Activated CD8-positive, alpha-beta memory T cell treated with anti-CD3 and anti-CD28 coated beads for 4 hours (primary cell): ENCODE measurements at places on chromosomes 13 and 19.

DNA sequence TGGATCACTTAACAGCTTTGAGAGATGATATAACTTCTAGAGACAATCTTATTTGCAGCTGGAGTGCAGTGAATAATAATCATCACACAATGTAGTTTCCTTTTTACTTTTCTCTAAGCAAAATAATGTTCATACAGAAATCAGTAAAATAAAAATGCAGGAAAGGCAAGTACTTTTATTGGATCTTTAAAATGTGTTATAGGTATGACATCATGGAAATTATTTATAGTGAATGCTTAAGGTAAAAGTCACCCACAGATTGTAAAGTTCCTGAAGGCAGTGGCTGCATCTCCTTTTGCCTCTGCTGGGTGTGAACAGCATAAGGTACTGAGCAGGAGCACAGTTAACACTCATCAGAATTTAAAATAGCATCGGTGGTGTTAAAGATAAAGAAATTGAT lies 17.3 kb upstream of the IL17D start:
- no peak for DNase-seq

GRCh38 chr19:56314018-56314380 lies 640 bp downstream of the ZSCAN5A start:
- no peak for DNase-seq

- no peak for DNase-seq
Observed at GRCh38 chr13:26469602-26470001, 87.9 kb upstream of the WASF3 start.

- DNase-seq: no peak
Observed at GRCh38 chr19:33333642-33334041, 31.3 kb upstream of the CEBPA start.

- no peak for DNase-seq
Observed at GRCh38 chr13:36310417-36311108, 12.9 kb upstream of the CCDC169 start.

GRCh38 chr13:101308247-101309013 lies 107.9 kb downstream of the NALCN start:
- no peak for DNase-seq

- peak; percentile 18 for DNase-seq
Observed at GRCh38 chr19:47305309-47305751, 4.3 kb upstream of the C5AR1 start.

DNA sequence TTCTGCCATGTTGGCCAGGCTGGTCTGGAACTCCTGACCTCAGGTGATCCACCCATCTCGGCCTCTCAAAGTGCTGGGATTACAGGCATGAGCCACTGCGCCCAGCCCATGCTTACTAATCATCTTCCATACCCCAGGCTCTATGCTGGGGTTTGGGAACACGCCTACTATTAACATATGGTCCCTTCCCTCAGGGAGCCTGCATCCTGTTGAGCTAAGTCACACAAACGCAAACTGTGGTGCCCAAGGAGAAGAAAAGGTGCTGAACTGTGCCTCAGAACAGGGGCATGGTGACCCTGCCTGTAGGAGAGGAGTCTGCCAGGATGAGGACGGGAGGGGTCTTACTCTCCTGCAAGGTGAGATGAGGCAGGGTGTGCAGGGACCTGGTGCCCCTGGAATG lies 5.6 kb downstream of the MICOS13 start:
- no peak for DNase-seq

GRCh38 chr13:39682788-39683187 lies 27.3 kb downstream of the COG6 start:
- DNase-seq: no peak

GRCh38 chr19:11486661-11487503 lies 6.0 kb upstream of the ELAVL3 start:
- DNase-seq: no peak

GRCh38 chr13:41416276-41416675 lies 41.1 kb upstream of the RGCC start:
- DNase-seq: no peak

- no peak for DNase-seq
Observed at GRCh38 chr19:14089412-14089661, 1.2 kb downstream of the SAMD1 start.

DNA sequence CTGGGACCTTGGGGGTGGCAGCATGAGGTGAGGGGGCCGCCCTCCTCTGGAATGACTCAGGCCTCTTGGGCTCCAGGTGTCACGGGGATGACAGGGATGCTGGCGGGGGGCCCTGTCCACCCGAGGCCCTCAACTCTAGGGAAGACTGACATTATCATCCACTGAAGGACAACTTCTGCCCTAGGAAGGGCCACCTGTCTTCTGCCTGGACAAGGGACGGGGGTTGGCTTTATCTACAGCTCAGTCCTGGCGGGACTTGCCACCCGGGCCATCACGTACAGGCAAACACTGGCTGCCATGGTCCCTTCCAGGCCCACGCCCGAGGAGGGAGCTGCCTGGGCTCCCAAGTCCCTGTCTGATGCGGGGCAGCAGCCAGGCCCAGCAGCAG lies 130.7 kb downstream of the STK24 start:
- no peak for DNase-seq

DNA sequence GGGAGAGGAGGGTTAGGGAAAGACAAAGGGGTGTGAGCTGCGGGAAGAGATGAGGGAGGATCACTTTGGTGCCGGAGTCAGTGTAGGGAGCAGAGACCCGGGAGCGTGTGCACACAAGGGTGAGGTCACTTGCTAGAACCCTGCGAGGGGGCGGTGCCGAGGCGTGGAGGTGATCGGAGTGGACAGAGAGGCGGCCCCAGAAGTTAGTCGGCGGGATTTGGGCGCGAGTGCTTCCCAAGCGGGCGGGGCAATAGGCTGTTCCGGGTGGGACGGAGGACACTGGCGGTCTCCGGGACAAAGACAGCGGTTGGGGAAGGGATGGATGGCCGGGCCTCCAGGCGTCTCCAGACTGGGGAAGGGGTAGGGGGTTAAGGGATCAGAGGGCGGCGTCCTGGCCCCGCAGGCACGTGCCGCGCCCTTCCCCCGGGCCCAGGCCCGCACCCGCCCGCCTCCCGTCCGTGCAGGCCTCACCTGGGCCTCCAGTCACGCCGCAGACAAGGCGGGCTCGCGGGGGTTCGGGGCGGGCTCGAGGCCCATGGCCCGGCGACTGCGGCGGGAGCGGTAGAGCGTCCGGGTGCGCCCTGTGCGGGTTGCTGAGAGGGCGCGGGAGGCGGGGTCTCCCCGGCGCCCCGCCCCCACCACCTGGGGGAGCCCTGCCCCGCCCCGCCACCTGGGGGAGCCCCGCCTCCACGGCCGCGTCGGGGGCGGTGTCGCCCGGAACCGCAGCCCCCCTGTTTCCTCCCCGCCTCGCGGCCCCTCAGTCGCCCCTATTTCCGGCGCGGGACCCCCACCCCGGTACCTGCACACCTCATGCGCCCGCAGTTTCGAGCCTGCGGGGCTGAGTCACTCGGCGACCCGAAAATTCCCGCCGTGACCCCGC lies at the start of gene LPAR2:
LPAR2 (minus strand) TSS at position 600 of the 880 bp plus-strand sequence. CDS start 945 bp downstream, outside the sequence.
- DNase-seq: peak; percentile 60

DNA sequence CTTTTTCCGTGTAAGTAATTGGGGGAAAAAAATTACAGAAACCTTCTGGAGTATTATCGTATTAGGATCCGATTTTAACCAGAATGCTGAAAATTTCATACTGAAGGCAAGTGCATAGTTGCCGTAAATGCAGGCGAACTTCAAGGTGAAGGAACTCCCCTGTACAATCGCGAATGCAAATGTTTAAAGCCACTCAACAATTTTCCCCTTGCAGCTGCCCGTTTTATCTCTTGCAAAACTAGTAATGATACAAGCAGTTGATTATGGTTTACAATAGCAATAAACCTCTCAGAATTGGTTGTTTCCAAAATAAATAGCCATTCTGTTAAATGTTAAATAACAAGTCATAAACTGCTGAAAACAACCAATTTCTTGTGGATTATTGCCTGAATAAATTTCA lies 105.7 kb downstream of the DNAJC15 start:
- DNase-seq: no peak

- no peak for DNase-seq
Observed at GRCh38 chr13:24922387-24922744, 158.4 kb downstream of the RNF17 start.

DNA sequence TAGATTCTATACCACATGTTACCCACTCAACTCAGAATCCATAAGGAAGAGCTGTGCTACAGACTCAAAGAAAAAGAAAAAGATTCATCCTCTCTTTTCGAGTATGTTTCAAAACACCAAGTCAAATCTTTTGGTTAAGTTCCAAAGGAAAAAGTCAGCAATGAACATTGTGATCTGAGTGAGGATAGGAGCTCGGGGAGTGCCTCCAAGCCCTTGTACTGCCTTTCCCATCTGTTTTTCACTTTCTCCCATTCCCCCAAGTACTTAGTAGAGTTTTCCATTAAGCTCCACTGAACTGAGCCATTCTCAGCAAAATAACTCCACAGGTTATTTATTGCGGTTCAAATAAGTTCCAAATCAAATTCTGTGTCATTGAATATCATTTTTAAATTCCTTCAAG lies 47.7 kb upstream of the MAB21L1 start:
- no peak for DNase-seq

- DNase-seq: no peak
Observed at GRCh38 chr13:81888855-81889254, 1547.9 kb upstream of the SPRY2 start.

- no peak for DNase-seq
Observed at GRCh38 chr19:58067240-58067912, 8.3 kb downstream of the ZNF135 start.

- no peak for DNase-seq
Observed at GRCh38 chr19:45920458-45920857, 5.9 kb upstream of the NANOS2 start.

- DNase-seq: peak; percentile 80
Observed at GRCh38 chr19:41351339-41352245, 2.1 kb downstream of the TGFB1 start.

DNA sequence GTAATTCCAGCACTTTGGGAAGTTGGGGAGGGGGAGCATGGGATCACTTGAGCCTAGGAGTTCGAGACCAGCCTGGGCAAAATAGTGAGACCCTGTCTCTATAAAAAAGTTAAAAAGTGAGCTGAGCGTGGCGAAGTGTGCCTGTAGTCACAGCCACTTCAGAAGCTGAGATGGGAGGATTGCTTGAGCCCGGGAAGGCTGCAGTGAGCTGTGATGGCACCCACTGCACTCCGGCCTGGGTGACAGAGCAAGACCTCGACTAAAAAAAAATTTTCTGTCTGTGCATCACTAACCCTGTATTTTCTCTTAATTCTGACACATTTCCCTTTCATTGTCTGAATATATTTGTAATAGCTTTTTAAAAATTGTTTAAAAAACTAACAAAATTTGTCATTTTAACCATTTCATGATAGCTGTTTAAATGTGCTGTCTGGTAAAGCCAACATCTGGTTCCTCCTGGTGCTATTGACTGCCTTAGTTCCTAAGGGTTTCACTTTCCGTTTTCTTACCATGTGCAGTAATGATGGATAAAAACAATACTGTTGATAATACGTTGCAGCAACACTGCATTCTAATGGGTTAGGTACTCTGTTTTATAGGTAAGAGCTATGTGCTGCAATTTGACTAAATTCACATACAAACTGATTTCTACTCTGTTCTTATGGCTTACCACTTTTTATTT lies 29.7 kb downstream of the LATS2 start:
- no peak for DNase-seq

GRCh38 chr13:106561551-106562170 lies 6.3 kb downstream of the ARGLU1 start:
- no peak for DNase-seq

DNA sequence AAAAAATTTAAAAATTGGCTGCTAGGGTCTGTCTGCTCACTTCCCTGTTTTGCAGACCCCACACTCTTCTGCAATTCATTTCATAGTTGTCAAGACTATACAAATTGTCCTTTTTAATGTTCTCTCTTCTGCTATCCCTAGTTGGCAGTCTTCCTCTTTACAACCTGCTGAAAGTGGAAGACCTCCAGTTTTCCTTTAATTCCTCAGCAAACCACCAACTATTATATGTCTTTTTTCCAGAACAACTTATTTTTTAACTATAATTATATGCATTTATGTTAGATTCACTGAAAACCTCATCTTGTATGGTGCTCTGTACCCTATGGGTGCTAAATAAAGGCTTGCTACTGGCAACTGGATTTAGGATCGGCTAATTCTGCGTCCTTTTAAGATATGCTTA lies 1.1 kb upstream of the PHF11 start:
- DNase-seq: no peak

- no peak for DNase-seq
Observed at GRCh38 chr19:38375748-38376147, 1.4 kb downstream of the PSMD8 start.

- no peak for DNase-seq
Observed at GRCh38 chr19:44718441-44719261, 19.7 kb downstream of the CEACAM16 start.

DNA sequence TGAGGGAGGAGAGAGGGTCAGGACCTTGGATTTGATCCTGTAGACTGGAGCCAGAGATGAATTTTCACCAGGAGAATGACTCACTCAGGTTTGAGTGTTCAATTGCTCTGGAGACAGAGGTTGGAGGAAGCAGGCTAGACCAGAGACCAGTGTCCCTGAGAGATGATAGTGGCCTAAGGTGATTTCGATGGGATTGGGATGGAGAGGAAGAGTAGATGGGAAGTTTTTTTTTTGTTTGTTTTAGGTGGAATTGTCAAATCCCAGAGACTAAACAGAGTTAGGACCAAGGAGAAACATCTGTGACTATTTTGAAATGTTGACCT lies 2.3 kb downstream of the CEBPG start:
- no peak for DNase-seq

- no peak for DNase-seq
Observed at GRCh38 chr13:113900646-113901045, 36.8 kb upstream of the GAS6 start.

- DNase-seq: peak; percentile 36
Observed at GRCh38 chr19:45667620-45668341, at the start of gene GIPR. TSS of gene GIPR (plus strand) at chr19:45668221. CDS start at chr19:45669521, 1,300 bp downstream.

DNA sequence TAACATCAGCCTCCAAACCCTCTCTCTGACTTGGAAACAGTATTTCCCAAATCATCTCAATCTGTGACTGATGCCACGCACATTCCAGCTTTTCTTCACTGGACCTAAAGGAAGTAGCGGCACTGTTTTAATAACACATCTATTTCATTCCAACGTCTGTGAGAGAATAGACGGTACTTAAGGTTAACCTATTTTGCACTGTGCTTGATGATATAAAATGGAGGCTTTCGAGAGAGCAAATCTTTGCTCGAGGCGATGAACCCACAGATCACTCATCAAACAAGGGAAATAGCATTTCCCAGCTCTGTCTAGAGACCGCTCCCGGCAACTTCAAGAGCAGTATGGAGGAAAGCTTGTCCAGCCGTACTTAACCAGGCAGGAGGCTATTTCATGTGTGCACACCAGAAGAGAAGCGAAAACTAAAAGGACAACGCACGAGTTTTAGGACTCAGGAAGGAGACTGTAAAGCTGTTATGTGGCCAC lies 2.9 kb downstream of the UBL3 start:
- no peak for DNase-seq

GRCh38 chr19:1042689-1043511 lies 3.0 kb downstream of the ABCA7 start:
- DNase-seq: no peak

- no peak for DNase-seq
Observed at GRCh38 chr13:99610702-99611289, 109.5 kb downstream of the TM9SF2 start.

- no peak for DNase-seq
Observed at GRCh38 chr13:93730780-93731179, 504.2 kb downstream of the GPC6 start.
